ENCODE measurements at places on chromosomes 1 and 21.

DNA sequence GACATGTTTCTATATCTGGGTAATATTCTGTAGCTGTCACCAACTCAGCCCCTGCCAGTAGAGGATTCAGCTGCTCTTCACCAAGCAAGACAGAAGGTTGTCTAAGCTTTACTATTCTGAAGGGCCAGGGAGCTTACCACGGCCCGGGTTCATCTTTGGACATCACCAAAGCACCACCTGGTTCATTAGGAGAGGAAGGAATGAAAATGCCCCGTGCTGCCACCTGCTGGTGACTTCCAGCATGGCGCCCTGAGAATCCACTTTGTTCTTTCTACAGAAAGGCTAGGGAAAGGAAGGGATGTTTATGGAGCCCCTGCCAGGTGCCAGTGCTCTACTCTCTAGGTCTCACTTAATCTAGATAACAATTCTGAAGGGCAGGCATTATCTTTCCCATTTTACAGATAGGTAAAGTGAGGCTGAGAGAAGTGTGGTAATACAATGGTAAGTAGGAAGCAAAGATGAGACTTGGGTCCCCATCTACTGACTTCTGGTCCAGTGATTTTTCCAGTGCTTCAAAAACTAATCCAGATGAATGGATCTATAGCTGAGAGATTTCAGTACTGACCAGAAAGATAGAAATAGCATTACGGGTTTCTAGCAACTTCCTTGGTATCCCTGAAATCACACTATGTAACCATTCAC, 79.5 kb downstream of the BEND5 start:
- peak; percentile 49 for DNase-seq

- DNase-seq, result no peak
These were observed 26.6 kb downstream of the KRTAP24-1 start for GRCh38 chr21:30256100-30256499.

DNA sequence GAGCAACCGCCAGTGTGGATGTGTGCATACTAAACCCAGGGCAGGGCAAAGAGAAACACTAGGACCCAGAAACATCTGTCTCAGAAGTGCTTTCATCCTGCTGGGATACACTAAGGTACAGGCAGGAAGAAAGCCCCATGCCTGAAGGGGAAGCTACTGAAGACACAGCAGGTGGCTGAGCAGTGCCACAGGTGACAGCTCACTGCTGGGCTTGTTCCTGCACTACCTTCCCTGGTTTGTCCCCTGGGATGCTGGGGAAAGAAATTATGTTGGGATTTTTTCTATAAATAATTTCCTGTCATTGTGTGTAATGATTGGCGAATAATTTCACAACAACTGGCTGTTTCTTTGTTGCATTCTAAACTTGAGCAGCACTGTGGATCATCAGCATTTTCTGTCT, 245.3 kb upstream of the RAB4A start:
- no peak for DNase-seq

- DNase-seq, result no peak
These were observed 105.8 kb downstream of the MRPL39 start for GRCh38 chr21:25501462-25501861.

DNA sequence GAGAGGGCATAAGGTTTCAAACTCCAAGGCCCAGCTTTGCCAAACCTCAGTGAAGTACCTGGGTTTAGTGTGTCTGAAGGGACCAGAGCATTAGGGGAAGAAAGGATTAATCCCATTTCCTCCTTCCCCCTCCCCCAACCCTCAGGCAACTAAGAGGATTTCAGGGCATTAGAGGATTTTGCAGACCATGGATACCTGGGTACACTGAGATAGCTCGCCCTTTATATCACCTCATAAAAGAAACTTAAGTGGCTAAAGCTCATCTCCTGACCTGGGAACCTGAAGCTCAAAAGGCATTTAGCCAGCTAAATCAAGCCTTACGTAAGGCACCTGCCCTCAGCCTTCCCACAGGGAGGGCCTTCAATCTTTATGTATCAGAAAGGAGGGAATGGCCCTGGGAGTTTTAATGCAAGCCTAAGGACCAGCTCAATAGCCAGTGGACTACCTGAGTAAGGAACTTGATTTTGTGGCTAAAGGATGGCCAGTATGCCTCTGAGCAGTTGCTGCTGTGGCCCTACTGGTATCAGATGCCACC, 26.4 kb upstream of the SMYD3 start:
- DNase-seq, result no peak

DNA sequence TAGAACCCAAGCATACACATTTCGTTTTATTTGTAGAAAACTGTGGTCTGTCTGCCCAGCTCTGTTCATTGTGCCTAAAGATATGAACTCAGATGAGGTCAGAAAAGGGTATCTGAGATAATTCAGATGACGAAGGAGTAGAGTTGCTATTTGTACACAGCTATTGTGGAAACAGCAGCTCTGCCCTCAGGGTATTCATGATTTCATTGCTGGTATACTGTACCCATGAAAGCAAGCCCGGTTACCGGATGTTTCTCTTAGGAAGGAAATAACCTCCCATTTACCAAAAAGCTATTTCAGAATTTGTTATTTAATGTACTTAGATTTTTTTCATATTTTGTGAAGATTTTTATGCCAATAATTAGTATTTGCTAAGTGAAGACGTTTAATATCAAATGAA, 37.8 kb downstream of the SMAP2 start:
- DNase-seq, result no peak

DNA sequence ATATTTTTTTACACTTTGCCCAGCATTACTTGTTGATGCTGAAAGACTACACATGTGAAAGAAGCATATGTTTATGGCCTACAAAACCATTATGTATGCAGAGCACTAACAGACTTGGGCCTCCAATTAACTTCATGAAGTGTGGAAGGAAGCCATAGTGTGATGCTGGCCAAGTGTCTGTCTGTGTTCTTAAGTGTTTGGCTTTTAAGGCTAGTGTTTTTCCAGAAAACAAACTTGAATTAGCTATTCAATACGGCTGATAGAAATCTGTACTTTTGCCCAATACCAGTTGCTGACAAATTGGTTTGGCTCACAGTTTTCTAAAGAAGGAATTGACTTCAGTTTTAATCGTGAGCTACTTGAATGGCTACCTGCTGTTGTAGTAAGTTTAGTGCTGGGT, 136.1 kb downstream of the ADGRL2 start:
- no peak for DNase-seq

DNA sequence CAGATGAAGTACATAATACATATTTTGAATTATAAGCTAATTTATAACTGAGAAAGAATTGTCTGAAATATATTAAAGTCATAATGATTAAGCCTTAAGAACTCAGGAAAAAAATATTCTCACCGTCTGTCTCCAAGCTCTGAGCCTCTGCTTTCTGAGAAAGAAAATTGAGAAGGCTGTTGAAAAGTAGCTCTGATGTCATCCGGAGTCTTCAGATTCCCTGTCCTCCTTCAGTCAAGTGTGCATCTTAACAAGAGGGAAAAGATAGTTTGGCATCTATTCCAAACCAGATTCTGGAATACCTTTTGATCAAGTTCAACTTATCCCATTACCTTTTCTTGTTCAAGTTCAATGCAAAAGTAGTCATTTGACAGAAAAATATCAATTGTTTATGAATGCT, 50.6 kb downstream of the NRIP1 start:
- no peak for DNase-seq

DNA sequence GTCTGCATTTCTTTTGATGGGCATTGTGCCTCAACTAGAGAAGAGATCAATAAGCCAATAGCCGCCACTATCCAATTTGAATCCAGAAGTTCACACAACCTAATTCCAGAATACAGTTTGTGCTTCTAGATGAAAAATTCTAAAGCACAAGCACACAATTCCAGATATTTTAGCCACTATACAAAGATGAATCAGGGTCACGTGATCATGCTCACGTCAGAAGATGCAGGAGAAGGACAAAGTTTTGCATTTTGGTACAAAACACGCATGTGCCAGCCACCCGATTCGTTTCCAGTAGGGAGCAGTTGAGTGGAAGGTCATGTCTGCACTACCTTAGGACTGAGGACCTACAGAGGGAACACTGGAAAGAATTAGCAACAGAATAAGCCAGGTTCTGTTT, 3.6 kb downstream of the KCNJ15 start:
- DNase-seq, result no peak

DNA sequence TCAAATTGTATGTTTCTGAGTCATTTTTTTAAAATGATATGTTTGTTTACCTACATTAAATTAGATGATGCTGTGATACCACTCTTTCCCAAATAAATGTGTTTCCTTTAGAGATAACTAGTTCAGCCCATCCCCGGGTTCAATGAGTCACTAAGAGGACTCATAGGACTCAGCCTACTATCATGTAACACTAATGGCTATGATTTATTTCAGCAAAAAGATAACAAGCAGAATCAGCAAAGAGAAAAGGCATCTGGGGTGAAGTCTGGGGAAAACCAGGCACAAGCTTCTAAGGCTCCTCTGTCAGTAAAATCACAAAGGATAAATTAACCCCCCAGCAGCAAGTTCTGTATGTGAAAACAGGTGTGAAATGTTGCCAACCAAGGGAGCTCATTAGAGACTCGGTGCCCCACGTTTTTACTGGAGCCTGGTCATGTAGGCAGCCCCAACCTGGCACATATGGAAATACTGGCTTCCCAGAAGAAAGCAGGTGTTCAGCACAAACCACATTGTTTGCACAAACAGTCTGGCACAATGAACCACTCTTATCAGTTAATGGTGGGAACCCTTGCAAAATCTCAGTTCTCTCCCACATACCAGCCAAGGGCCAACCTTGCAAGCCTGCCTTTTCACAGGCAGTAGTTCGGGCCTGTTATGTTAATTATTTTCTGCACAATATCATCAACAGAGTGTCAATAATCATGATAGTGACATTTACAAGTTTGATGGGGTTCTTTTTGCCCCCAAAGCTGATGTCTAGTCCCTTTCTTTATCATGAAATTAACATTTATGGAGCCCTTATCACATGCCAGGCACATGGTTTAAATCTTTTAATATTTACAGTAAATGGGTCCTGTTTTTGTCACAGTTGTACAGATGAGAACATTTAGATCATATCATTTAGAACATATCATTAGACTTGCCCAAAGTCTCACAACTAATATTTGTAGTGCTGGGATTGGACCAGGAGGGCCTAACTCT, 23.1 kb upstream of the CNN3 start:
- no peak for DNase-seq

GRCh38 chr21:36704958-36705678, 6.2 kb downstream of the SIM2 start:
- DNase-seq, result no peak

DNA sequence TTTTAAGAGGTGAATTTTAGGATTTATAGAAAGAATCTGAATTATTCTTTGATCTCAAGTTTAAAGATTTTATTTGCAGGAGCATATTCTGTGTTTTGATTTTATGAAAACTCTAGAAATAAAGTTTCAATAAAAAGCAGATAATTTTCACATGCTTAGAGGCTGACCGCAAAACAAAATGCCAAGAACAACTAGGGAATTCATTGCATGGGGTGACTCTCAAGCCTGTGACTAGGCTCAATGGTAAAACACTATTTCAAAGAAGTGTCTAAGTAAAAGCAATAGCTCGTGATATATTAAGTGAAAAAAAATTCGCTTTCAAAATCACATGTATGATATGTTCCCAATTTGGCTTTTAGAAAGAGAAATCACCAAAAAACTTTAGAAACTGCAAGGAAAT, 49.6 kb downstream of the RPL5 start:
- no peak for DNase-seq

DNA sequence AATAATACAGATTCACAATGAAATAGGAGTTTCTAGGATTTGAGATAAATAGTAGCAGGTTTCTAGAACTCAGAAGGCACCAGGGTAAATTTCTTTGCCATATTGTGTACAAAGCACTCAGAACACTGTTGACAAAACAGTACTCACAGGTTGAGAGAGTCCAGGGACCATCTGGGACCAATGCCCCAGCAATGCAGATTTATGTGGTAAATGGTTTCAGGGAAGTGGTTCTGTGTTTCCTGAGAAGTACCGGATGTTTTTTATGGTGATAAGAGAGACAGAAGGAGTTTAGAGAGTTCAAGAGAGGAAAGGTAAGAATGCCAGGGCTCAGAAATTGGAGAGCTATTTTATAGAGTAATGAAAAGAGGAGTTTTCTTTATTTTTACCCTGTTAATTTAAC, 29.6 kb upstream of the DIPK1A start:
- peak; percentile 26 for DNase-seq

DNA sequence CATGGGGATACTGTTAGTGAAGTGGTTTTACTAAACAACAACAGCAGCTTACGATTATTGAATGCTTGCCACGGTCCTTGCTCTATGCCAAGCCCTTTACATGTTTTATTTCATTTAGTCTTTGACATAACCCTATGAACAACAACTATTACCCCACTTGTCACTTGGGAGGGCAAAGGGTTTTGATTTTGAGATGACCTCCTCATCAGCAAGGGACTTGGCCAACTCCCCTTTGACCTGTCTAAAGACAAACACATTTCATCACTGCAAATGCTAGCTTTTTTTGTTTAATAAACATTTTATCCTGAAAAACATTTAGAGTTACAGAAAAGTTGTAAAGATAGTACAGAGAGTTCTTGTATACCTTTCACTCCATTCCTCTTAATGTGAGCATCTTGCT, 152.5 kb upstream of the WNT4 start:
- no peak for DNase-seq

- DNase-seq, result no peak
These were observed 75.4 kb downstream of the CDC7 start for GRCh38 chr1:91575909-91576519.

DNA sequence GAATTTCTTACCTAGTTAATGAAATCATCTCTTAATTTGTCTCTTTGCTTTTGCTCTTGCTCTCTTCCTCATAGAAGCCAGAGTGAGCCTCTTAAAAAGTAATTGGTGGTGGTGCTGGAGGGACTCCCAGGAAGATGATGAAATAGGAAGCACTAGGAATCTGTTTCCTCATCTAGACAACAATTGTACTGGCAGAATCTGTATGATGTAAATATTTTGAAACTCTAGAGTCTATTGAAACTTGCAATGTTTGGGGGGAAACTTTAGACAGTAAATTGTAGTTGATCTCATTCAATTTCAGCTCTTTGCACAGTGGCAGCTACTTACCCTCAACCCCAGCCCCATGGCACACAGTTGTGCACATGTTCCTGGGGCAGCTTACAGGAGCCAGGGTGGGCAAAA, 10.6 kb downstream of the RGSL1 start:
- DNase-seq, result no peak

GRCh38 chr1:98323388-98323787, 338.1 kb upstream of the SNX7 start:
- no peak for DNase-seq

DNA sequence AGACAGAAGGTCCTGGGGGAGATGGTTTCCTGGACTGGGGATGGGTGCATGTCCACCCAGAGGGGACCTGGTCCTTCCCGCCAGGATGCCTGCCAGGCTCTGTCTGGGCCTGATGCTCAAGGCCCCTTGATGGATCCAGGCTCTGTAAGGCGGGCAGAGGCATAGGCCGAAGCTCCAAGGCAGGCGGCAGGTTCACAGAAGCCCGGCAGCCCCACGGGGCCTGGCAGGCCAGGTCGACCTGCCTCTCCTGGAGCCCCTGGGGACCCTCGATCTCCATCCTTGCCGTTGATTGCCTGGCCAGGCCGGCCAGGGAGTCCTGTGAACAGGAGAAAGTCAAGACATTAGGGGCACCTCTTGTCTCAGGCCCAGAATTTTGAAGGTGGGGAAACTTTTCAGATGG, 16.0 kb downstream of the COL9A2 start:
- no peak for DNase-seq

All from CD4-positive, alpha-beta T cell treated with Interleukin-6 for 4 hours (primary cell).